ENCODE measurements at places on chromosomes 3 and 15.

GRCh38 chr15:50051811-50052419 lies 67.1 kb downstream of the ATP8B4 start:
- DNase-seq, result peak; percentile 38

- no peak for DNase-seq
These were observed 46.7 kb downstream of the CAPN3 start for GRCh38 chr15:42405863-42406482.

- DNase-seq, result no peak
These were observed 690.3 kb downstream of the MECOM start for GRCh38 chr3:168973206-168973605.

DNA sequence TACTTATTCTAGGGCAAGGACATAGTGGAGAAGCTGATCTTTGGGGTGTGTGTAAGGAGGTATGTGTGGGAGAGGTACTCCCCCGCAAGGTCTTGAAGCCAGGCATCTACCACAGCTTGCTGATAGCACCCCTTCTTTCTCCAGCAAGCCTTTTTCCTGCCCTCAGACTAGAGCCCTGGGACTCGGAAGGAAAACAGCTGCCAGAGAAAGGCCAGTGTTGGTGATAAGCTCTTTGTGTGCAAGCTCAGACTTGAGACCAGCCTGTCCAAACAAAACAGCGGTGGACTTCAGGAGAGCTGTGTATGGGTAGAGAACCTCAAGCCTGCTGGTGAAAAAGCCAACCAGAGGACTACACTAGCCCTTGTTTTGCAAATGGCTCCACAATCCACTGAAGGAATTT lies 1028.6 kb downstream of the MCTP2 start:
- no peak for DNase-seq

DNA sequence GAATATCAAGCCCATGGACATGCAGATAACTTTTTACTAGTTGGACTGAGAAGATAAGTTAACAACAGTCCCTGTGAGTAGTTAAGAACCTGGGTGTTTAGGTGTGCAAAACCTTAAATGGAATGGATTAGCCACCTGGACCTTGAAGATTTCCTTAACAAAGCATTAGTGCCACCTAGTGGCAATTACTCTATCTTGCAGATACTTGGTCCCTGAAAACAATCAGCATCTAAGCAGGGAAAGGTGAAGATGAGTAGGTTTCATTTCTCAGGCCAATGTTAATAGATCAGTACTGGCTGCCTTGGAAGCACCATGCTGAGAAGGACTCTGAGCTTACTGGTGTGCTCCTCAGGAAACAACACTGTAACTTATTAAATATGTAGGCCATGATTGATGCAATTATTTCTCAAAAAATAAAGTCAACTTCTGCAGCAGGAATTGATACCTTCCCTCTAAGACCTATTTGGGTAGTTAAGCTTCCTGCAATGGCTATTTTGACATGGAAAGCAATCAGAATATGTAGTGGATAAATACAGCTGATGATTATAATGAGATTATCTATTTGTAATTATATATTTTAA lies 329.4 kb downstream of the TBC1D5 start:
- peak; percentile 64 for DNase-seq

DNA sequence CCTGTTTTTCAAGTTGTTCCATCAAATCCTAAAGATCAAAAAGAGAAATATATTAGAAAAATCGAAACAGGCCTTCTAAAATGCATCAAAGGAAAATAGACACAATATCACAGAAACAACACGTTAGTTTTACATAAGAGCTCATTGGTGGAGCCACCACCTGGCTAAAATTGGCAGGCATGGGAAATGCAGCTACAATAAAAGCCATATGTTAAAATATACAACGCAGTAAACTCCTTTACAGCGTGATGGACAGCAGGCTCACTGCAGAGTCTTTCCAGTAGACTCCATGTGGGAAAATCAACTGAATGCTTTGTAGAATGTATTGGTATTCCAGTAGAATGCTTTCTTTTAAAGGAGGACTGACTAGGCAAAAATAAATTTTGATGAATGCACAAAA lies 40.9 kb upstream of the MYO5C start:
- no peak for DNase-seq

DNA sequence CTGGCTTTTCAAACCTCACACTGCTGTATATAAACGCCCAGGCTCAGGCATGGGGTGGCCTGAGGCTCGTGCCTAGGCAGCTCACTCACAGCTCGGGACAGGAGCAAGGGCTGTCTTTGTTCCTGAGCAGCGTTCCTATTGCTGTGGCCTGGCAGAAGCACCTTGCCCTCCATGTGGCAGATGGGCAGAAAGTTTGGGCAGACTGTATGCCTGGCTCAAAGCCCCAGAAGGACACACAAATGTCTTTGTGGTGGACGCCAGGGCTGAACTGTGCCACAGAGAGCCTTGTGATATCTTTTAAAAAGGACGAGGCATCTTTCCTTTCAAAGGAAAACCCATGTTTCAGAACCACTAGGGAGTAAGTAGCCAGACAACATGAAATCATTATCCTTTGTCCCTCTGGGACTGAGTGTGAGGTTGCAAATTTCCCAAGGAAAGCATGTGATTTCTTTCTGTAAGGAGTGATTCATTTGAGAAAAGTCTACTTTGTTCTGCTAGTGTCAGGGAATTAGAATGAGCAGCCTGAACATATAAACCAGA lies 29.3 kb upstream of the UBE2E1 start:
- DNase-seq, result no peak

- no peak for DNase-seq
These were observed 272.2 kb upstream of the NR2F2 start for GRCh38 chr15:96058103-96058851.

DNA sequence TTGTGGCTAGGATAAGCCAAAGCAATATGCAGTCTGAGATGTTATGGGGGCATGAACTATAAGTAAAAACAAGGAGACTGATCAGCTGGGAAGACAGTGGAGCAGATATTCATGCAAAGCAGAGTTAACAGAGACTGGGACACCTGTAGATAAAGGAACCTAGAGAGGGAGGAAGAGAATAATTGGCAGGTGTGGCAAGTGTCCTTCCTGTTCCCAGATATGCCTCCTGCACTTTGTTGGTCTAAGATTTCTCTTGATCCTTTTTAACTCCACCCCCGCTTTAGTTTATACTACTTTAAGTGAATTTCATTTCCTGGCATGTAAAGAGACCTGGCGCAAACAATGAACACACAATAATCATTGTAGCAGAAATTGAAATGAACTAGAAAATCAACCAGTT lies 169.4 kb downstream of the CNTN6 start:
- DNase-seq, result no peak

GRCh38 chr15:100032358-100033085 lies 299.3 kb upstream of the LYSMD4 start:
- no peak for DNase-seq

- DNase-seq, result no peak
These were observed 77.8 kb downstream of the WWTR1 start for GRCh38 chr3:149579838-149580542.

DNA sequence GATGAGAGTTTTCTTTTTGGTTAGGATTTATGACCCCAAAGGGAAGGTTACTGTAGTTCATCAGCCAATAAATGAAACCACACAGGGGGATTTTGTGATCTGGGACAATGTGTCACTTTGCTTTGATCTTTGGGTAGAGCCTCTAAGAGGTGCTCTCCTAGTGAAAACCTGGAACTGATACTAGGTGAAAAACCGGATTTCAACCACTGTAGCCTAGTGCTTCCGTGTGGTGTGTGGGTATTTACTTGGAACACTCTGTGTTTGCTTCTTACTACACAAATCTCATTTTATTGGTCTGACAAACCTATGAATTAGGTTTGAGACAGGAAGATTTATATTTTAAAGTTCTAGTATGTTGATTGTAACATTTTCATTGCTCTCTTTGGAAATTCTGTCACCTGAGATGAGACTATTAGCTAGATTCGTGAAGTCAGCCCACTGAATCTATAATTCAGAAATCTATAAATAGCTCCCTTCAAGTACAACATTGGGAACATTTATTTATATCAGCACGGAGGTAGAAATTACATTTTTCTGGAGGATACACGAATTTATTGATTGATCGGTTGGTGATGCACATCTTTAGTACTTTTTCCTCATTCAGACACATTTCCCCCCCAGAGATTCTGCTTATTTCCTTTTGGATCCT lies 119.8 kb downstream of the AKAP13 start:
- no peak for DNase-seq

- DNase-seq, result no peak
These were observed 65.9 kb downstream of the GPR176 start for GRCh38 chr15:39854161-39854560.

DNA sequence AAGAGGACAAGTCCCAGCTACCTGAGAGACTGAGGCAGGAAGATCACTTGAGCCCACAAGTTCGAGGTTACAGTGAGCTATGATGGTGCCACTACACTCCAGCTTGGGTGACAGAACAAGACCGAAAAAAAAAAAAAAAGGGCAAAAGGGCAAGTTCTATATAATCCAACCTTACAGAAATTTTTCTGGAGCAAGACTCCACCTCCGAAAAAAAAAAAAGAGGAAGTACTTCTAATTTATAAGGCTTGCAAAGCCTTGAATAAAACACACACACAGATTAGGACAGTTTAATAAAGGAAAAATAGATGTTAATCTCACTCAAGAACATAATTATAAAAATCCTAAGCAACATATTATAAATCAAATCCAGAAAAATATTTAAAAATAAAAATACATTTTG lies 14.4 kb upstream of the XYLB start:
- DNase-seq, result no peak

DNA sequence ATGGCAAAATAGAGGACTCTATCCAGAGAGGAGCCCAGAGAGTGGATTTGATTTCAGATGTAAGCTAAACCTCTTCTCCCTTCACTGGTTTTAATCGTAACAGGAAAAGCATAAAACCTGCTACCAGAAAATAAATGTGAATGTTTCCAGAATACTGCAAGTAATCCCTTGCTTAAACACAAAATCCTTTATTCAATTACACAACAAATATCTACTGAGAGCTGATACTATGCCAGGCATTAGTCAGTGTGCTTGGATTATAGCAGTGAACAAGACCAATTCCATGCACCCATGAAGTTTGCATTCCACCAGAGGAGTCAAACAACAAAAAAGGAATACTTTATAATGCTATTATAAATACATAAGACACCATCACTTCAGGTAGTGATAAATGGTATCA lies 15.1 kb downstream of the AVEN start:
- no peak for DNase-seq

DNA sequence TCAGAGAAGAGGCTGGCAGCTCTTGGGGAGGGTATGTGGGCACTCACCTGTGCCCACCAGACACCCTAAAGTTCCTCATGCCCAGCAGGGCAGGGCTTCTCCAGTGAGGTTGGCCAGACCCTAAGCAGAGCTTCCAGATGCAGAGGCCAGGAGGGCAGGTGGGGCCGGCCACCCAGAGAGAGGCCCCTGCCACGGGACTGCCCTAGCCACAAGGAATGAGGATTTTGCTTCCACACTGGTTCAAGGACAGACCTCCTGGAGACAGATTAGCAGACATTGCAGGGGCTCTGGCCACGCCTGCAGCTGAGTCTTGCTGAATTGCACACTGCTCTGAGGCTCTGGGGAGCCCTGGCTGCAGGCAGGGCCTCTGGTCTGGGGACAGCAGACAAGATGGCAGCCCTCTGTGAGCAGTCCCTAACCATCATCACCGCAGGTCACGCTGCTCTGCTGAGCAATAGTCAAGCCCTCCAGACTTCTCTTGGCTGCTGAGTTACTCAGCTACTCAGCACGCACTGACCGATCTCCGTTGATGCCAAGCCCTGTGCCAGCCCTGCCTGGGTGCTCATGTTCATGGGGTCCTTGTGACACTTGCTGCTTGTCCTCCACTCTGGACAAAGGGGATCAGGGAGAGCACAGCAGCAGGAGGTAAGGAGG lies 117.4 kb upstream of the ABHD17C start:
- DNase-seq, result no peak

DNA sequence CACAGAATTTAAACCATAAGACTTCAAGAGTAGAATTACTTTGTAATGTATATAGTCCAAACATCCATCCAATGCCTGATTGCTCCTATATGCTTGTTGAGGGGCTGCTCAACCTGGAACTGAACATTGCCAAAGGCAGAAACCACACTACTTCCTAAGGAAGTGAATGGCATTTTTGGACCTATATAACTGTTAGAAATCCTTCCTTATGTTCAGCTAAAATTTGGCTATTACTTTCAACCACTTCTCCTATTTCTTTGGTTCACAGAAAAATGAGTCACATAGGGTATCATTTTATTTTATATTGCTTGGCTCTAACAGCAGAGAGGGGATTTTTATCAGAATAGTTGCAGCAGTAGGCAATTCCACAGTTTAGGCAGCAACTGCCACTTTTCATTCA lies 342.1 kb downstream of the SLC9A9 start:
- DNase-seq, result no peak

DNA sequence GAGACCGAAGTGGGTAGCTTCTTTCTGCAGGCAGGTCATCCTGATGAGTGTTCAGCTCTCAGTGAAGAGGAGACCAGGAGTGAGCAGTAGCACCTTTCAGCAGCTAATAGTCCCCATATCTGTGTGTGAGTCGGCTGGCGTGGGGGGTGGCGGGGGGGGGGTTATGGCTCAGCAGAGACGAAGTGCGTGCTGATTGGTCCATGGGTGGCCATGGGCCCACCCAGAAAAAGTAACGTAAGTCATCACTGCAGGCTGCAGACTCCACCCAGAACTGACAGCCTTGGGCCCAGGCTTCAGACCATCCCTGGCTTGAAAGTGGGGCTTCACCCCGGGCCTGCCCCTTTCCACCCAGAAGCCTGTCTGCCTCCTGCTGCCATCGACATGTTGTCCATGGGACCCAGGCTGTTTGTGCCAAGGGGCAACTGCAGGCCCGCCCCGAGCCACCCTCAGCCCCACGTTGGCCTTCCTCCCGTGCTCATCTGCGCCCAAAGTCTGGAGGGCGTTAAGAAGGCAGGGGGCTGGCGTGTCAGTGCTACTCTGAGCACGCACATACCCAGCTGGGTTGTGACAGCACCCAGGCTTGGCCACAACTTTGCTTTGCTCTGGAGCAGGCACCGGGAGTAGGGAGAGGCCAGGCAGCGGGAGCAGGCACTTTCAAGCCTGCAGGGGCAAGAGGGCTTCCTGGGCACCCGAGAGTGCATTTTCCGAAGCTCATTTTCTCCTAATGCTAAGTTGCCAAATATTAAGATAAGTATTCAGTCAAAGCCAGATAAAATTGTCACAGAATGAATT lies 511.7 kb upstream of the CDIN1 start:
- DNase-seq, result no peak

DNA sequence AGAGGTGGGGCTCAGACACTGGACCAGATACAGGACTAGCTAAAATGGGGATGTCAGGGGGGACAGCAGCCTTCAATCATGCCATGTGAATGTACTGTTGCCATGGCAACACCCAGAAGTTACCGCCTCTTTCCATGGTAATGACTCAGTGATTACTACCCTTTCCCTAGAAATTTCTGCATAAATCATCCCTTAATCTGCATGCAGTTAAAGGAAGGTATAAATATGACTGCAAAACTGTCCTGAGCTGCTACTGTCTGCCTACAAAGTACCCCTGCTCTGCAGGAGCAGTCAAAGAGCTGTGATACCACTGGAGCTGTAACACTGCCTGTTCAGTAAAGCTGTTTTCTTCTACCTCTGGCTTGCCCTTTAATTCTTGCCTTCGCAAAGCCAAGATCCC lies 168.2 kb downstream of the PEAK1 start:
- DNase-seq, result peak; percentile 30

- no peak for DNase-seq
These were observed 349.4 kb downstream of the LRTM1 start for GRCh38 chr3:54578417-54578816.

GRCh38 chr15:93319121-93319814 lies 230.3 kb upstream of the RGMA start:
- DNase-seq, result peak; percentile 70

- peak; percentile 86 for DNase-seq
These were observed 644 bp upstream of the NGLY1 start for GRCh38 chr3:25783661-25784512.

GRCh38 chr15:71853543-71853942 lies 43.2 kb downstream of the NR2E3 start:
- no peak for DNase-seq
